ENCODE measurements at places on chromosomes 12 and 14.
A peak's percentile ranks its signal among the peaks of the same experiment; 100 is the strongest.

DNA sequence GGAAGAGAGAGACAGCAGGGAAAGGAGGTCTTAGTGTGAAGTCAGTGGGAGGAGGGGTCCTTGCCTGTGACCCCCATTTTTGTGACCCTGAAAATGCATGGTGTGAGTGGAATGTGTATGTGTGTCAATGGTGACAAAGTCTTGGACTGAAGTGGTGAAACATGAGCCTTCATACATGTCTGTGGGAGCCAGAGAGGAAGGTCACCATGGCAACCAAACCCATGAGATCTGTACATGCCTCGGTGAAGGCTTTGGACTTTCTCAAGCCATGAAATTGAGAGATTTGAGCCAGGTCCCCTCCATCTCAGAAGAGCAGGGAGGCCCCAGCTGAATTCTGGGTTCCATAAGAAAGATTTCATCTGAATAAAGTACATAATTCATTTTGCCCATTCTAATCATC is 108.7 kb downstream of the TTC8 start:
- DNase-seq: no peak

DNA sequence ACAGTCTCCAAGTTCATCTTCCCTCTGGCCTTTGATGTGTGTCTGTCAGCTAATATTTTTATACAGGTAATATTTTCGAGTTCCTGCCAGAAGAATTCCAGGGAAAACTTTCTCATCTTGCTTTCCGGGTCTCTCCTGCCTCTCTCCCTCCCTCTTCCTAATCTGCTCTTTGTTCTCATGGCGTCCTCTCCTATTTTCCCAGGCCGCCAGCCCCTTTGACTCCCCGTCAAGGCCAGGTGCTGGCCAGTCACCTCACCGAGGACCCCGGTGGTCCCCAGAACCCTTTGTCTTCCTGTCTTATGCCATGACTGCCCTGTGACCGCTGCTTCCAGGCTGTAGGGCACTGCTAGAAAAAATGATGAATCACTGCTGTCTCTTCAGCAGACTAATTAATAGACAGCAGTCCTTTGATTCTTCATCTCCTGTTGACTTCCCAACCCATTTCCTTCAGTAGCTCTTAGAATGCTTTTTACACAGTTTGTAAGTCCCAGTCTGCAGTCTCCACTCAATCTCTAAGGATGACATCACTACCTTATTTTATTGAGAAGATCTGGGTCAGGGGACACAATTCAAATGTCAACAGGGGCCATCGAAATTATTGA is 40.7 kb downstream of the PPFIBP1 start:
- no peak for DNase-seq

DNA sequence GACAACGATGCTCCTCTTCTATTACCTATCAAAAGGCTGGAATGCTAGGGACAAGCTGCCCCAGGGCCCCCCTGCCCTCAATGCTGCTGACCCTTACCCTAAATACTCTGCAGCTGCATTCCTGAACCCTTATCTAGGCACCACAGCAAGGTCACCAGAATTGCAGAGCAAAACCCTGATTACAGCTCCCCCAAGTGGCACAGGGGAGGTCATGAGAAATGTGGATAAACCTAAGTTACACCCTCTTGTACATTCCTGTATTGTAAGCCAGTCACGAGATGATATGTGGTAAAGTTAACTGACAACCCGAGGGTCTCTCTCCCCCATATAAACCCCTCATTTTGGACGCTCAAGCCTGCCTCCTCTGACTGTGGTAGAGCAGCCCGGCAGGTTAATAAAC is 411.8 kb upstream of the STXBP6 start:
- DNase-seq: no peak

GRCh38 chr12:49428793-49429192 is 61.5 kb downstream of the SPATS2 start:
- no peak for DNase-seq

DNA sequence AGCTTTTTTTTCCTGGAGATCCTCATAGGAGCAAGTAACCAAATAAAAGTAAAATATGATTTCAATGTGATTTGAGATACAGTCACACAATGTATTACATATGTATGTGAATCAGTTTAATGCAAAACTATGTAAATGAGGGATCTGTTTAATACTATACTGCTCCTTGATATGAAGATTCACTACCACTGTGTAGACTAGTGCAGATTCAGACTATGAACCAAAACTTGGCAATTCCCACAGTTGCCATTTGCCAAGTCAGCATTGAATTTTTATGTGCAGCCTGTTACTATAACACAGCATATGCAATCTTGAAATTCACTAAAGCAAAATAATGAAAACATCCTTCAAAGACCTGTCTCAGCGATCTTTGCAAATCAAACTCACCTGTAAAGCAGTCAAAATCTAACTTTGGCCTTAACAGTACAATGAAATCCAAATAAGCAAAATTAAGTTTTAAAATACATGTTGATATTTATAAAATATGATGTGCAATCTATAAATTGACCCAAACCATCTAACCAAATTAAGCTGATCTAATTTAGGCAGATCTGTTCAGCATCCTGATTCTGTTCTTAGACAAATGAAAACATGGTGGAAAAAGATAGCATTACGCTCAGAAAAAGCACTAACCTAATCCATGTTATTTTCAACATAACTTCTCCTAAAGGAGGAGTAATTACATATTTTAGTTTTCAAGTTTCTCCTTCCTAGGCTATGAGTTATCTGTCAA is 25.5 kb upstream of the LMNTD1 start:
- no peak for DNase-seq

DNA sequence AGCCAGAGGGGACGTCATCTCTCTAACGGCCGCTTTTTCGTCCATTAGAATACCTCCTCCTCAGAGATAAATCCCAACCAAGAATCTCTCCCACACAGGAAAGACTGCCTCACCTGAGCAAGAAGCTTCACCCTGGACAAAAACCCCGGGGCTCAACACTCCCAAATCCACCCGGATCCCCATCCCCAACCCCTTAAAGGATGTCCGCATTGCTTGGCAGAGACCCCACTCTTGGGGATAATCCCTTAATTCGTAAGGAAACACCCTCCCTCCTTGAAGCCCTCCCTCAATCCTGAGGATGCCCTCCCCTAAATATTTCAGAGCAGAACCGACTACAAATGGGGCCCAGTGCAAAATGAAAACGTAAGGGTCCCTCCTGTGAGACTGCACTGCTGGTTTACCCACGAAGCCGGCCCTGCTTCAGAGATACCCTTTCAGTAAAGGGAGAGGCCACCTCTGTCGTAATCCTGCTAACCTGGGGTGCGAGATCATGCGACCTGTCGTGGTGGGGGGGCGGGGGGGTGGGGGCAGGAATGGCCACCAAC is 655 bp upstream of the DYNLL1 start:
- DNase-seq: peak; percentile 4

DNA sequence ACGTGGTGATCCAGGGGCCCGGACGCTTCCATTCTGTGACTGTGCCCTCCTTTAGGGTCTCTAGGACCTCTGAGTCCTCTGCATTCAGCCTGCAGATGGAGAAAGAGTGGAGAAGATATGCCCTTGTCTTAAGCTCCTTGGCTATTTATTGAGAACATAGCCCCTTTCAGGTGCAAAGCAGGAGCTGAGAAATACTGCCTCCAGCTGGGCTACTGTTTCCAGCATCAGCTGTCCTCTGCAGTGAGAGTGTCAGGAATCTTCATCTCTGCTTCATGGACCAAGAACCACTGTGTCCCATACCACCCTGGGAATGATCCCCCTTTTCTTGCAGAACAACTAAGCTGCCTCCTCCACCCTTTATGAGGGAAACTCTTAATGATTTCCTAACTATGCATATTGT is 47.8 kb upstream of the CEP83 start:
- DNase-seq: no peak

DNA sequence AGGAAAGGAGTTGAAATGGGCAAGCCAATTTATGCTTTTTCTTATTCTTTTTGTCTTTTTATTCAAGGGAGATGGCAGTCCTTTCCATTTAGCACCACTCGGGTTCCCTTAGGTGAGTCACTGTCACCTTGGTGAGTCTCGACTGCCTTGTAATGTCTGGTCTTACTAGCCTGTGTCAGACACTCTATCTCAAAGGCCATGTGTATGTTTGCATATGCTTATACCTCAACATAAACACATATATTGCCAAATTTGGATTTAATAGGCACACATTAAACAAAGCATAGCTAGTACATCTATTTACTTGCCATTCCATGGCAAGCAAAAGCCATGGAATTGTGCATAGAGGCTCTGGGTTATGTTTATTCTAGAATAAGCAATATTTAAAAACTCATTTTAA is 624.9 kb upstream of the FOXG1 start:
- no peak for DNase-seq

- no peak for DNase-seq
Observed at GRCh38 chr12:64793610-64794009, 30.8 kb upstream of the TBC1D30 start.

- DNase-seq: no peak
Observed at GRCh38 chr12:107622001-107622400, 63.6 kb upstream of the PWP1 start.

- no peak for DNase-seq
Observed at GRCh38 chr14:71804992-71805391, 127.2 kb upstream of the RGS6 start.

GRCh38 chr12:121025442-121026226 is 9.3 kb upstream of the C12orf43 start:
- DNase-seq: no peak

GRCh38 chr12:109605016-109605415 is 31.4 kb downstream of the MVK start:
- no peak for DNase-seq

GRCh38 chr12:1870086-1870485 is 48.4 kb downstream of the CACNA2D4 start:
- no peak for DNase-seq

GRCh38 chr14:90023176-90023896 is 38.5 kb upstream of the KCNK13 start:
- no peak for DNase-seq

GRCh38 chr14:100425429-100425827 is 102.3 kb downstream of the SLC25A47 start:
- DNase-seq: no peak

GRCh38 chr12:41023836-41024235 is 164.3 kb upstream of the PDZRN4 start:
- DNase-seq: no peak

DNA sequence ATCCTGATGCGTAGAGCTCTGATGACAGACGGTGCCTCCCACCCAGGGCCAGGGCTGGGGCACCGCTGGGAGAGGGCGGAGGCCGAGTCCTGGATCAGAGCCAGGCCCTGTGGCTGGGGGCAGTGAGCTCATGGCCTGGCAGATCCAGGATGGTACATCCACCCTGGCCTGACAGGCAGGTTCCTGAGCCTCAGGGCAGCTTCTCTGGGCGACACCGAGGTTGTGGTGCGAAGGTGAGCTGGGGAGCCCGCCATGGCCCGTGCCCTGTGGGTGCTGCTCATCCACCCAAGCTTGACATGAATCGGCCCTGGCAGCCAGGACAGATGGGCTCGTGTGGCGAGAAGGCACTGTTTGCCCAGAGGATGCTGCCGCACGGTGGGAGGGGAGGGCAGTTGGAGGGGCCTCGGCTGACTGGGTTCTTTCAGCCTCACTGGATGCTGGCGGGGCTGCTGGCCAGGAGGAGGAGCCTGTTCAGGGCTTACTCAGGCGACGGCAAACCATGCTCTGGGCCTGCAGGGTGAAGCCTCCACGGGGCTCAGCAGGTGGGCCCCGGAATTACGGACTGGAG is 16.6 kb downstream of the LRTM2 start:
- DNase-seq: no peak

GRCh38 chr14:81710232-81710845 is 176.7 kb upstream of the SEL1L start:
- no peak for DNase-seq

GRCh38 chr14:95477411-95478269 is 38.8 kb downstream of the SYNE3 start:
- DNase-seq: no peak

DNA sequence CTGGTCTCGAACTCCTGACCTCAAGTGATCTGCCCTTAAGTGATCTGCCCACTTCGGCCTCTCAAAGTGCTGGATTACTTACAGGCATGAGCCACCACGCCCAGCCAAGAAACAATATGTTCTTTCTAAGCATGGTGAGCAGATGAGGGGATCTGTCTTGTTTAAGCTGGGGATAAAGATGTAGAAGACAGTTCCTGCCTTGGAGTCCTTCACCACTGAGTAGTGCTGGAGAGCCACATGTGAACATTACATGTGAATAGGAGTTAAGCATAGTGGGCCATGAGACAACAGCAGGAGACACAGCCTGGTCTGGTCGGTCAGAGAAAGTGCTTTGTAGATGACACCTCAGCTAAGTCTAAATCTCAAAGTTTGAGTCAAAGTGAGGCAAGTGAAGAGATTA is 26.0 kb downstream of the TMBIM6 start:
- no peak for DNase-seq

DNA sequence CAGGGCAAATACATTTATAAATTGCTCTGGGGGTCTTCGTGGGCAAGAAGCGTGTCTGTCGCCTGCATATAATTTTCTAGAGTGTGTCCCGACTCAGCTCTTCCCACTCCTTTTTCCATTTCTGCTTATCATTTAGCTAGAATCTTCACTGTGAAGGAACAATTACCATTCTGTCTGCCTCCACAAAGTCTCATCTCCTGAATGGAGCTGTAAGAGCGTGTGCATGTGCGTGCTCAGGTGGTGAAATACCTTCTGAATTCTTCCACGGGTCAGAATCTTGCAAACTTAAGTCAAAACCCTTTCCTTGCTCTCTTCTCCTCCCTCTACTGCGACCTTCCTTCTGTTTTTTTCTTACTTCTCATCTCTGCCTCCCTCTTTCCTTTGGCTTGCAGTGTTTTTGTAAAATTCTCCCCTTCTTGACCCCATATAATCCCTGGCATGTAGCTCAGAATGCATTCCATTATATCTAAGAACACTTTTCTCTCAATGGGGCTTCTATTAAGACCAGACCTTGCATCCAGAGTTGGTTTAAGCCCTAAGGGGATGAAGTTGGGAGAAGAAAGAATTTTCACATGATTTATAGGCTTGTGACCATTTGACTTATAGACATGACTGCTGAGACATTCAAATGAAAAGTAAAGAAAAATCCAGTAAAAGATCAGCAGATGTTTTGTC is 25.0 kb upstream of the GSG1 start:
- no peak for DNase-seq

GRCh38 chr14:106599209-106599608 is 1072.8 kb downstream of the TMEM121 start:
- DNase-seq: no peak

GRCh38 chr12:109677279-109677691 is 36.3 kb upstream of the FAM222A start:
- no peak for DNase-seq

Data from activated CD4-positive, alpha-beta T cell treated with anti-CD3 and anti-CD28 coated beads, Interleukin-2, amount 50 U/mL, for 24 hours (primary cell).